ENCODE measurements at places on chromosomes 1 and 21.

DNA sequence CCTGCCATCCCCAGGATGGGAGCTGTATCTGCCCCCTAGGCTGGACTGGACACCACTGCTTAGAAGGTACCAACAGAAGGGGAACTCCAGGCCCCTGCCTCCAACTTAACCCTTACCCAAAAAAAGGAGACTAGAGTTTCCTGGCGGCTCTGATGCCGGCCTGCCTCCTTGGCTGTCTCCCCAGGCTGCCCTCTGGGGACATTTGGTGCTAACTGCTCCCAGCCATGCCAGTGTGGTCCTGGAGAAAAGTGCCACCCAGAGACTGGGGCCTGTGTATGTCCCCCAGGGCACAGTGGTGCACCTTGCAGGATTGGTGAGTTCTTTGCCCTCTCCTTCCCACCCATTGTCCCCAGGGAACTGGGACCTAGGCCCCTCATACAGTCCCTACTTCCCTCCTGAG is 8.1 kb upstream of the LRRC71 start:
- no peak for DNase-seq

- no peak for DNase-seq
Observed at GRCh38 chr21:20519076-20519475, 479.1 kb upstream of the NCAM2 start.

- no peak for DNase-seq
Observed at GRCh38 chr1:33242652-33243051, 13.6 kb upstream of the ZNF362 start.

- no peak for DNase-seq
Observed at GRCh38 chr1:71647513-71648300, 566.9 kb upstream of the ZRANB2 start.

- DNase-seq = no peak
Observed at GRCh38 chr1:7632176-7632575, 138.9 kb upstream of the VAMP3 start.

- DNase-seq = peak; percentile 70
Observed at GRCh38 chr1:65264197-65264929, 45.0 kb upstream of the DNAJC6 start.

- DNase-seq = no peak
Observed at GRCh38 chr1:202643397-202644218, 66.6 kb downstream of the SYT2 start.

GRCh38 chr21:41437729-41438128 is 11.7 kb downstream of the MX1 start:
- DNase-seq = no peak

GRCh38 chr1:197921235-197922069 is 4.3 kb downstream of the LHX9 start:
- DNase-seq = no peak

- DNase-seq = no peak
Observed at GRCh38 chr1:220441211-220441610, 86.7 kb upstream of the MARK1 start.

DNA sequence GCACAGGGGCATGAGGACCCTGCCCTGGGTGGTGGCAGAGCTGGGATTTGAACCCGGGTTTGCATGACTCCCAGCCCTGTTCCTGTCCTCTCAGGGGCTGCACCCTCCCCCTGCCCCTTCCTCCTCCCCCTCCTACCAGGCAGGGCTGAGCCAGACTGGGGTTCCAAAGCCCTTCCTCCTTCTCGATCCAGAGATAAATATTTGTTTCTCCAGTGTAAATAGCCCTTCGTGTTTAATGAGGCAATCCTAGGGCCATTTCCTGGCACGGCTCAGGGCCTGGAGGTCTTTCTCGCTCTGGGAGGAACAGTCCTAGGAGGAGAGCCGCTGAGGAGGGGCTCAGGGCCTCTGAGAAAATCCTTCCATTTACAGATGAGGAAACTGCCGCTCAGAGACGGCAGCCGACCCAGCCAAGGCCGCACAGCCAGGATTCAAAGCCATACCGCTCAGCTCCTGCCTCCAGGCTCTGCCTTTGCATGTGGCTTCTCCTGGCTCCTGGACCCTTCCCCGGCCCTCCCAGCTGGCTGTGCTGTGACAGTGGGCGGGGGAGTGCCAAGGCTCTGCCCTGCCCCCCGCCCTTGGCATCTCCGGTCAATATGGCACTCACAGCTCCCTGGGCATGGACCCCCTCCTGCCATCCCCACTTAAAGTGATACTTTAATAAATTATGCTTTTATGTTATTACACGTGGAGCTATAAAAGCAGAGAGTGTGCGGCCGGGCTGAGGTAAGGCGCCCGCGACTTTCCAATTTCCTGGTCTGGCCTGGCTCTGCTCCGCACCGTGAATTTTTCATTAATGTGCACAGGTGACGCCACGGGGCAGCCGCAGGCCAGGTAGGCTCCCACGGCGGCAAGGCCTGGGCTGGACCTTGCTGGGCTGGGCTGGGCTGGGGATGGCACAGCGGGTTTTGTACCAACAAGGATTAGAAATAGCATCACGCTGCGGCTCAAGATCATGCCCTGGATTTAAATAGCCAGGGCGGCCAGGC is 114.7 kb upstream of the WNT4 start:
- DNase-seq = no peak

GRCh38 chr1:224196813-224197600 is 14.0 kb downstream of the DEGS1 start:
- DNase-seq = no peak

DNA sequence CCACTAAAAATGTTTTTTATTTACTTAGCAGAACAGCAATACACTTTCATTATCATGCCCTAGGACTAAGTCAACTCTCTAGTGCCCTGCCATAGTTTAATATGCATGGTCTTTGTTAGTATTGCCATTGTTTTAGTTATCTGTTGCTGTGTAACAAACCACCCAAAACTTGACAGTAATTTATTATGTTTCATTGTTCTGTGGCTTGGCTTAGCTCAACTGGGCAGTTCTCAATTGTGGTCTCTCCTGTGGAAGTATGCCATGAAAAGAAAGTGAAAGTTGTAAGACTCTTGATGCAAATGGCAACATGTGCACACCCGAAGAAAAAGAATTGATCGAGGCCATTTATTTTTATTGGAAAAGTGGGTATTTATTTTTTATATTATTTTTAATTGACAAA is 206.3 kb upstream of the KCTD3 start:
- DNase-seq = no peak

DNA sequence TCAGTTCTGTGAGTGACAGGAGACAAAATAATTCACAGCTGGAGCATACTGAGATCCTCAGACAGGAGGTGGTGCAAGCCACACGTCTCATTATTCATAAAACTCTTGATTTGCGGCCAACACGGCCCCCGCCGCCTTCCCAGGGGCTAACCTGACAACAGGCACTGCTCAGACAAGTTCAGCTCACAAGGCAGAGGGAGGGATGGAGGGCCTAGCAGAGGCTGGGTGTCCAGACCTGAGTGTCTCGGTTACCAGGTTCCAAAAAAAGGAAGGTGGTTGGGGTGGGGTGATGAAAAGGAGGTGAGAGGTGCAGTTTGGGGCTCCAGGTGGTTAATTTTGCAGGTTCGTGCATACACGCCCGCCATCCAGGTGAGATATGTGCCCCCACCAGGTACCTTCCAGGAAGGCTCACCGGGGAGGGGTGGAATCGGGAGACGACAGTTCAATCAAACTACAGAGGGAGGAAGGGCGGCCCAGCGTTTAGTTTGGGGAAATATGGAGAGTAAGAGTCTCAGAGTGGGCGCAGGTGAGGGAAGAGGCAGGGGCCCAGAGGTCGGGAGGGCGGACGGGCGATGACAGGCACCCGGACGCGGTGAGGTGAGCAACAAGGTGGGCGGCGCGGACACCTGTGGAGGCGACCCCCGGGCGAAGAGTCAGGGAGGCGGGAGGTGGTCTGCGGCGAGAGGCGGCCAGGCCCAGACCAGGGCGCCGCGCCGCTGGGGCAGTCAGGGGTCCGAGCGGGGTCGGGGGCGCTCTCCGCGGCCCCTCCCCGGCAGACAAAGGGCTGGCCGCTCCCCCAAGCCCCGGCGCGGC is 629 bp downstream of the CTNNBIP1 start:
- peak; percentile 38 for DNase-seq

- DNase-seq = no peak
Observed at GRCh38 chr1:244788493-244789275, 46.8 kb upstream of the COX20 start.

- no peak for DNase-seq
Observed at GRCh38 chr1:106749491-106749890, 307.0 kb upstream of the PRMT6 start.

DNA sequence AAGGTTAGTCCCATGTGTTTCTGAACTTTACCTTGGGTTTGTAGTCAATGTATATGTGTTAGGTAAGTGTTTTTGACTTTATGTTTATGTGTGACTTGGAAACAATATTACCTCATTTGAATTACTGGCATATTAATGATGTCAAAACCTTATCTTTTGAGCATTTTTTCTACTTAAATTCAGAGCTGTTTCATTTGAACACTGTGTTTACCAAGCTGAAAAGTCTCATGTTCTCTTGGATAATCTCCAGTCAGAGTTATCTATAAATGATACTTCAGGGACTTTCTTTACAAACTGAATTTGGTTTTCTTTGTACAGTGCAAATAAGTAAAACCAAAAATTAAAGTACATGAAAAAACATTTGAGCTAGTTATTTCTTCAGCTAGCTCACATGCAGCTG is 30.0 kb downstream of the ADAMTS1 start:
- no peak for DNase-seq

DNA sequence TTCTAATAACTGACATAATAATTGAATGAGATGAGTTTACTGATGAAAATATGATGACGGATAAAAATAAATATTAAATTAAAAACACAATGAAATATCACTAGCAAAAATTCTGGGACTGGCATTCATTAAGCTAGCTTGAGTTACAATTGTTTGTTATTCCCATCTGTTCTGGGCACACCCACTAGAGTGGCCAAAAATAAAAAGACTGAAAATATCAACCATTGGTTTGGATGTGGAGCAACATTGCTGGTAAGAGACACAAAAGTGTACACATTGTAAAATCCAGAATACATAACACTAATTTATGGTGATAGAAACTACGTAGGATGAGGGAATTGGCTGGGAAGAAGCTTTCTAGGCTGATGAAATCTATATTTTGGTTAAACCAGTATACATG is 9.6 kb upstream of the NEK7 start:
- DNase-seq = no peak

DNA sequence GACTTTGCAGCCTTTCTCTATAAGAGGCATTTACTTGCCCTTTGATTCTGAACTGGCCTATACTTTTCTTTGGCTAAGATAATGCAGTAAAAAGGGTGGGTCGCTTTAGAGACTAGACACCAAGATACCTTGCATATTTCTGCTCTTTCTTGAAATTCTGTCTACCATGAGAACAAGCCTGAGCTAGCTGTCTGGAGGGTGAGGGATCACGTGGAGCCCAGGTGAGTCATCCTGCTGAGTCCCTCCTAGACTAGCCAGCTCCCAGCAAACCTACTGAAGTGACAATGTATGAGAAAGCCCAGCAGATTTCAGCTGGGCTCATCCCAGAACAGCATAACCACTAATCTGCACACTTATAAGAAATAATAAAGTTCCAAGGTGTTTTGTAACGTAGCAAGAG is 408.0 kb upstream of the KAZN start:
- no peak for DNase-seq

DNA sequence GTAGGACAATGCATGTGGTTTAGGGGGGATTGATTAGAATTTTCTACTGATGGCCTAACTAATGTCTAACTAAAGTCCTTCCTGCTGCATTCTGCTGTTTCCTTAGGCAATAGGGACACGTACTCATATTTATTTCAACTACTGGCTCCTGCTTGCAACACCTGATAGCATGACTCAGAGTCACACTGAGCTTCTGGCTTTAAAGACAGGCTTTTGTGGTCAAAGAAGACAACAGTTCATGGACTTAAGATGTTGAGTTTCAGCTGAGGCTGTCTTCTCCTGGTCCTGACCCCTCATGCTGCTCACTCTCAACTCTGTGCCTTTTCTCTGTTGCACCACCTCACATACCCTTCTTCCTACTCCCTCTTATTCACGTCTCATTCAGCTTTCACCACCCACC is 29.1 kb upstream of the TRABD2B start:
- peak; percentile 47 for DNase-seq

DNA sequence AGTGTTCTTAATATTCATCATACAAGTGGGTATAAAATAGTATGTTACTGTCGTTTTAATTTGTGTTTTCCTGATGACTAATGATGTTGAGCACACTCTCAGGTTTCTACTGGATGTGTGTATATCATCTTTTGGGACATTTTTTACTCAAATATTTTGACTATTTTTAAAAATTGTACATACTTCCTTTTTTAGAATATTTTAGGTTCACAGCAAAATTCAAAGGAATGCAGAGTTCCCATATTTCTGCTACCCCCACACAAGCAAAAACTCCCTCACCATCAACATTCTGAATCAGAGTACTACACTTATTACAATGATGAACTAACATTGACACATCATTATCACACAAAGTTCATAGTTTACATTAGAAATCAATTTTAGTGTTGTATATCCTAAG is 114.5 kb downstream of the DPYD start:
- DNase-seq = no peak

GRCh38 chr1:60223158-60223557 is 149.6 kb upstream of the C1orf87 start:
- DNase-seq = no peak

DNA sequence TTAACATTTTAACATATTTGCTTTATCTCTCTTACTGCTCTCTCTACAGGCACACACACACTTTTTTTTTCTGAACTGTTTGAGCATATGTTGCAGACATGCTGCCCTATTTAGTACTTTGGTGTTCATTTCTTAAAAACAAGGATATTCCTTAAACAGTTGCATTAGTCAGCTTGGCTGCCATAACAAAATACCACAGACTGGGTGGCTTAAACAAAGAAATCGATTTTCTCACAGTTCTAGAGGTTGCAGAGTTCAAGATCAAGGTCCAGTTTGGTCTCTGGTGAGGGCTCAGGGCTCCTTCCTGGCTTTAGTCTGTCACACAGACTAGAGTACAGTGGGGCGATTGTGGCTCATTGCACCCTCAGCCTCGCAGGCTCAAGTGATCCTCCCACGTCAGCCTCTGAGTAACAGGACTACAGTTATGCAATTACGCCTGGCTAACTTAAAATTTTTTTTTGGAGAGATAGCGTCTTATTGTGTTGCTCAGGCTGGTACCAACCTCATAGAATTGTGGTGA is 46.7 kb downstream of the RPRD2 start:
- DNase-seq = peak; percentile 88

DNA sequence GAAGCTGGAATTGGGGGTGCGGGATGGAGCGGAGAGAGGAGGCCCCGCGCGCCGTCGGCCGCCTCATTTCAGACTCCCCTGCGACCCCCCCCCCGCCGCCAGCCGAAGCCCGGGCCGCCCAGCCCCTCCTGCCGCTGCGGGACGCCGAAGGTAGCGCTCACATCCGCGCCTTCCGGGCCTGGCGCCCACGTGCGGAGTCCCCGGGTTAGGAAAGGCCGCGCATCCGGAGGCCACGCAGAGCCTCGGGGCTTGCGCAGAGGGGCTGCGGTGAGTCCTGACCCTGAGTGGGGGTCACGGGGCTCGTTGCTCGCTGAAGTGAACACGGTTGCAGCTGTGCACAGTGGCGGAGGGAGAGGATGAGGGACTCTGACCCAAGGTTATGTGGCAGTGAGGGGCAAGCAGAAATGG is 552 bp upstream of the ZNF496 start:
- peak; percentile 85 for DNase-seq

- no peak for DNase-seq
Observed at GRCh38 chr1:7406641-7407543, 364.2 kb upstream of the VAMP3 start.
